Stimulated activated CD8-positive, alpha-beta memory T cell treated with anti-CD3 and anti-CD28 coated beads, Interleukin-7, amount 100 ng/mL, for 1 hour (primary cell): ENCODE measurements at places on chromosomes 4 and X.
A peak's percentile ranks its signal among the peaks of the same experiment; 100 is the strongest.

- DNase-seq, result no peak
Measured at GRCh38 chr4:114698231-114698630, 99.6 kb downstream of the UGT8 start.

DNA sequence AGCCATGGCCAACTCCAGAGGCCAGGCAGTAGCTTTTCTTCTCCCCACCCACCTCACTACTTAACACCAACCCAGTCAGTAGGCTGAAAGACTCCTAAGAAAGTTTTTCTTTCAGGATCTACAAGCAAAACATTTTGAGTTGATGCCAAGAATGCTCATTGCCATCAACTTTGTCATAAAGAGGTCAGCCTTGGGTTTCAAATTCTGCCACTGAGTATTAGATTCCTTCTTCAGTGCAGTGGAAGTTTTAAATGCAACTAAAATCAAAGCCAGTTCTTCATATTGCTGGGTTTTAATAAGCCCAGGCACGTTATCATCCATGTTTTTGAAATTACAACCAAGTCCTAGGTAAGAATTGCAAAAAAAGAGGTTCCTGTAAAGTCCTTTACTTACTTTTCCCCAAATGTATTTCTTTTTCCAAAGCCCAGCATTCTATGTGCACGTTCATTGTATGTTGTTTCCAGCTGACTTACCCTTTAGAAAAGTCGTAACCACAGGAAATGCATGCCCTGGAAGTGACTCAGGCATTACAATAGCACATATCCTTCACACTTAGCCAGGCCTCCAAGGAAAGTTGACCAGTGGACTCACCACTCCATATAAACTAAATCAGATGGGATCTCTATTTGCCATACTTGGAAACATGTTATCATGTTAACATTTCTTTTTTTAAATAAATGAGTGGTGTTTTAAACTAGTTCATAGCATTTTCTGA lies 229.9 kb downstream of the SOX3 start:
- DNase-seq, result no peak

GRCh38 chr4:75779105-75779757 lies 54.9 kb downstream of the USO1 start:
- no peak for DNase-seq

- DNase-seq, result no peak
Measured at GRCh38 chr4:119728692-119729593, 100.3 kb upstream of the PDE5A start.

GRCh38 chr4:2079926-2080325 lies 20.8 kb downstream of the NAT8L start:
- DNase-seq, result no peak

DNA sequence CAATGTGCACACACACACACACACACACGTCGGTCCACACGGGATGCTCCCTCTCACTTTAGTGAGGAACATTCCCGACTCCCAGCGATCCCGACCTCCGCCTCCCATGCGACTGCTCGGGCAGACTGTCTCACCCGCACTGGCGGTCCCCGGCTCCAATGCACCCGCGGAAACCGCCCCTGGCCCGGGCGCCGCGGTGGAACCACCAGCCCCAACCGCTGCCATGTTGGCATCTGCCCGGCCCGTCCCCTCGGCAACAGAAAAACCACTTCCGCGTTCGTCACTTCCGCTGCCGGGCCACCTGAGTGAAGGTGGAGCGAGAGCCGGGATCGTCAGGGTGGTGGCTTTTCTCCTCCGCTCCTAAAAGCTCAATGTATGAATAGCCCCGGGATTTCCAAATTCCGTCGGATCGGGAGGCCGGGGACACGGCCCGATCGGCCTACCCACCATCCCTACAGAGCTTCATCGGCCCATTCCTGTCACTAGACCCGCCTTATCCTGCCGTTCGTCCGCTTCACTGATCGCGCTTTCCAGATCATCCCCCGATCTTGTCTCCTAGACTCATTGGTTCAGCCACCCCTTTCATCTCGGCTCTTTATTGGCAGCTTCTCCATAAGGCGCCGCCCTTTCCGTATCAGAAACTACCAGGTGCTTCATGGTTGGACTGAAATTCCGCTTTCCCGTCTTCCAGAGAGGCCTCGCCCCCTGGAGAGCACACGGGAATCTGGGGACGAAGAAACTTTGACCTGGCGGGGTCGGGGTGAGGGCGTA lies at the start of gene SLC35A2:
TSS of gene SLC35A2 (minus strand) at position 235 of the 771 bp plus-strand sequence. CDS start at position 225, 10 bp downstream.
- peak; percentile 80 for DNase-seq

GRCh38 chrX:31497086-31497485 lies 425.2 kb upstream of the FTHL17 start:
- no peak for DNase-seq

GRCh38 chrX:11458170-11458569 lies 165.0 kb downstream of the AMELX start:
- DNase-seq, result no peak

DNA sequence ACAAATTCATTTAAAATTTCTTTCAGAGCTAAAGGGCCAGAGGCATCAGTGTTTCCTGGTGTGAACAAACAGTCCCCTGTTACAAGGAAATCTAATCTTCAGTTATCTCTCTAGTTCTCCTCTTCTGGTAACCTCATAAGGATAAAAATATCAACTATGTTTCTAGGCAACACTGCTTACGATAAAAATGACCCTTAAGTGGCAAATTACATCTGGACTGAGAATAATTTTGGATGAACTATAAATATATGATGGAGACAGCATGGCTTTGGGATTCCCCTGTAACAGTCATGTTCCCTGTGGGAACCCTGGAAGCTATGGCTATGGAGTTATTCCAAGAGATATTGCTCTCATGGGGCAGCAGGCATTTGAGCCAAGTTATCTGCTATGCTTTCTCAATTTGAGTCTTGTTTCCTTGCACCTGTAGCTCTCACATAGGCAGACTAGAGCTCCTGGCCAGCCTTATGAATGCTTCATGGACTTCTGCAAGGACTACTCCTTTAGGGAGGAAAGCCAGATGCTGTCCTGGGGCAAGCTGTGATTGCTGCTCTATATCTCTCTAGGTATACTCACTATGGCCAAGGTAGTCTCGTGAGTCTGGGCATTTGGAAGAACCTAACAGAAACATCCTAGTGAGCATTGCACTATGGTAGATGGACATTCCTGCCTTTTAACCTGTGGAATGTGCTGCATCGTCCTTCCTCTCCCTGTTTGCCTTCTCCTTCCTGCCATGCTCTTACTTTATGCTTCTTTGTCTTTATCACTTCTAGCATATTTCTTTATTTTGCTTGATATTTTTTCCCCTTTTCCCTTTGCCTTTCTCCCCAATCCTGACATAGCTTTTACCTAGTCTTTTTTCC lies 14.2 kb downstream of the C4orf33 start:
- no peak for DNase-seq

DNA sequence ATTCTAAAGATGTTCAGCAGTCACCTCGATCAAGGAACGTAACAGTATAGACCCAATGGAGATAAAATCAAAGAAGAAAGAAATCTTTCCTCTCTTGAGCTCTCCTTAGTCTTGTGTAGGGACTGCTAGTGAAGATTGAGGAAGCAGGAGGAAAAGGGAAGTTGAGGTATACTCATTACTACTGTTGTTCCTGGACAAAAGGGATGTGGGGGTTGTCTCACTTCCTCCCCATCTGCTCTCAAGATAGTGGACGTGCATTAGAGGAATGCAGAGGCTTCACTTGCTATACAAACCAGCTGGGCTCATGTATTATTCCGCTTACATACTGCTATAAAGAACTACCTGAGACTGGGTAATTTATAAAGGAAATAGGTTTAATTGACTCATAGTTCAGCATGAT lies 208.9 kb upstream of the ARHGEF9 start:
- no peak for DNase-seq

- no peak for DNase-seq
Measured at GRCh38 chr4:38531141-38531727, 132.8 kb upstream of the KLF3 start.

GRCh38 chr4:75722417-75722816 lies 2.0 kb upstream of the USO1 start:
- DNase-seq, result no peak
